HCT116 (cell line): ENCODE measurements at places on chromosomes 5 and 9. TPM values are rescaled to one million over a fixed set of nuclear protein-coding genes. Genes with fewer than 3 reads are reported as not detected.
A peak's percentile ranks its signal among the peaks of the same experiment; 100 is the strongest.

The PAEP gene
- total RNA-seq = not detected

DNA sequence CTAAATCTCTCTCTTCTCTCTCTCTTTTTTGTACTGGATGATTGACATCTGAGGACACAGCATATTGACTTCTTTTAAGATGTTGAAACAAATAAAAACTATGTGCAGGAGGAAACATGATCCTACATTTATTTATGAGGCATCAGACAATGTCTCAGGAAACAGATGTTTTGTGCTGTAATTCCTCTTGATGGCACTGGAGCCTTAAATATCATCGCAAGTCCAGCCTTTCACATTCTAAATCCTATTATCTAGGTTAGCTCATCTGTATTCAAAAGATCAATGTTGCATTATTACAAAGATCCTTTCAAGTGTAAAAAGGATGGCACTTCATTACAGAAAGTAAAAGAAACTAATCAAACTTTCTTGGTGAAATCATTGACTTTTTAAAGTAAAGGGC is 63.9 kb downstream of the MAT2B start:
- DNase-seq = no peak
- H3K4me3 ChIP-seq = no peak overlapping the region
- H3K27ac ChIP-seq = no peak overlapping the region

DNA sequence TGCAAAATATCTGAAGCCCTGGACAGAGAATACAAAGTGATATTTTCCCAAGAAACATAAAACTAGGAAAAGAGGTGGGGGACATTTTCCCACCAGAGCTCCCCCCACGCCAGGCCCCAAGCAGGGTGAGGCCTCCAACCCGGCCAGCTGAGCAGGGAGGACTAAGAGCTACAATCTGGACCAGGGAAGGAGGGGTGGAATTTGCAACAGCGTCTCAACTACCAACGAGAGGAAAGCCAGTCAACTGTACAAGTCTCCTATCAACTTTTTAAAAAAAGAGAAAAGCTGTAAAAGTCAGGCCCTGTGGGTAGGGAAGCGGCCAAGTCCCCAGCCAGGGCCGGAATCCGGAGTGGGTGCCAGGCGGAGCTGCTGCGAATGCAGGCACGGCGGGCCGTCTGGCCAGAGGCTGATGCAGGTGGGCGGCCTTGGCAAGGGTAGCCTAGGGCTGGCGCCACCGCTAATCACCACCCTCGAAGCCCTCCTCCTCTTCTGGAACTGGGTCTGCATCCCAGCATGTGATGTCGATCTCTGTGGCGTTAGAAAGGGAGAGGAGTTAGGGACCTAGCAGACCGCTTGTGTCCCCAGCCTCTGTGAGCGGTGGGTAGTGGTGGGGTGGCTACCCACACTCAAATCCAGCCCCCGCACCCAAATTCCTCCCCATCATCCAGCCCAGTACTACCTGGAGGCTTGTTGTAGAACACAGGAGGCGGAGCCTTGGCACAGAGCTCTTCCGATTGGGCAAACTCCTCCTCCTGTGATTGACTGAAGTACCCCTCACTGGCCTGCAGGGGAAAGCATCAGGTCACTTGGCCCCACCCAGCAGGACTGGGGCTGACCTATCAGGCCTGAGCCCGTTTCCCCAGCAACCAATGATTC is 10.6 kb downstream of the PRR7 start:
- H3K4me3 ChIP-seq = no peak overlapping the region
- DNase-seq = peak; percentile 97
- no peaks in the 10 kb centered on the region for H3K36me3 ChIP-seq
- peak overlapping the region; percentile 96; the same call in 1 of the 2 replicates for H3K27ac ChIP-seq

DNA sequence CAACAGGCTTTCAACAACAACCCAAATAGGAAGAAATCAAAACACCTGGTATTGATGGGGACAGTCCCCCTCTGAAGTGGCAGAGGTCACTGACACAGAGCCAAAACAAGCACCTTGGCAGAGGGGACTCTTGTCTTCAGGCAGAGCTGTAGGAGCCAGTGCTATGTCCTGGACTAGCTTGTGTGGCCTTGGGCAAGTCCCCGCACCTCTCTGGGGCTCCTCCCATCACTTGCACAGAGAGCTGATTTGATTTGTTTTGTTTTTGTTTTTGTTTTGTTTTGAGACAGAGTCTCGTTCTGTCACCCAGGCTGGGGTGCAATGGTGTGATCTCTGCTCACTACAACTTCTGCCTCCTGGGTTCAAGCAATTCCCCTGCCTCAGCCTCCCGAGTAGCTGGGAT is 100.8 kb downstream of the C9orf50 start:
- H3K4me1 ChIP-seq = peaks cover 13% of the 10 kb centered on the region
- H3K36me3 ChIP-seq = no peaks in the 10 kb centered on the region
- no peaks in the 10 kb centered on the region for H3K27me3 ChIP-seq
- no peak overlapping the region for H3K27ac ChIP-seq
- no peak overlapping the region for H3K4me3 ChIP-seq

The IL7R gene
- total RNA-seq = 0.98 TPM

- H3K27me3 ChIP-seq = peaks cover 53% of the 10 kb centered on the region
- no peaks in the 10 kb centered on the region for H3K4me1 ChIP-seq
- H3K27ac ChIP-seq = no peak overlapping the region
- DNase-seq = no peak
- no peaks in the 10 kb centered on the region for H3K36me3 ChIP-seq
Observed at GRCh38 chr5:158164296-158165047, 305.5 kb upstream of the CLINT1 start.

The FAM13B gene
- total RNA-seq = 13.6 TPM

DNA sequence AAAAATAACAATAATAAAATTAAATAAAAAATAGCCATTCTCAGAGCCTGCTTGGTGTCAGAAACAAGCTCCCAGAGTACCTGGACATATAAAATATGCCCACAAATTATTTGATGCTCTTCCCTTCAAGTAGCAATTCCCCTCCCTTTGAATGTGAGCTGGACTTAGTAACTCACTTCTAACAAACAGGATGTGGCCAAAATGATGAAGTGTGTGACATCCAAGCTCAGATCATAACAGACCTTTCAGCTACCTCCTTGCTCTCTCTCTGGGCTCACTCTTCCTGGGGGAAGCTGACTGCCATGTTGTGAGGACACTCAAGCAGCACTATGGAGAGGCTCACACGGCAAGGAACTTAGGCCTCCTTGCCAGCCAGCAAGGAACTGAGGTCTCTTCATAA is 69.0 kb downstream of the SPRY4 start:
- no peaks in the 10 kb centered on the region for H3K36me3 ChIP-seq
- no peaks in the 10 kb centered on the region for H3K27me3 ChIP-seq
- H3K4me3 ChIP-seq = no peak overlapping the region
- DNase-seq = no peak

DNA sequence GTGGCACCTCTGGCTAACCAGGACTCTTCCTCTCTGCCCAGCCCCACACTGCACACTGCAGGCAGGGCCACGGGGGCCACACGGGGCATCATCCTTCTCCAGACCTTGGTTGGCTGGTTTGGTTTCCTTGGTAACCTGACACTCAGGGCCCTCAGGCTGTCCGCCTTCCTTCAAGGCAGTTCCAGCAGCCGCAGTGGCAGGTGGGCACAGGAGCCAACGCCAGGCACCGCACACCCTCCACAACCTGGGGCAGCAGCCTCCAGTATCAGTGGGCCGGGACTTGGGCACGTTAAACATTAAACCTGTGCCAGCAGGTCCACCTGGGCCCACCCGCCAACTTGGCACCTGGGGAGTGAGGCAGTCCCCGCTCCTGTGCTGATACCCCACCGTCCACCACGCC is 1.9 kb downstream of the NPDC1 start:
- no peak for DNase-seq
- peaks cover 26% of the 10 kb centered on the region for H3K4me1 ChIP-seq
- H3K4me3 ChIP-seq = no peak overlapping the region
- H3K36me3 ChIP-seq = peaks cover 5% of the 10 kb centered on the region; the same call in 1 of the 2 replicates
- H3K27ac ChIP-seq = peak overlapping the region; percentile 77; the same call in 1 of the 2 replicates
- H3K27me3 ChIP-seq = no peaks in the 10 kb centered on the region

- no peak overlapping the region for H3K4me3 ChIP-seq
- no peaks in the 10 kb centered on the region for H3K27me3 ChIP-seq
- H3K4me1 ChIP-seq = peaks cover 19% of the 10 kb centered on the region
Observed at GRCh38 chr9:109031241-109031640, 17.9 kb upstream of the CTNNAL1 start.
